ENCODE measurements at places on chromosomes 2 and 18. TPM values are rescaled to one million over a fixed set of nuclear protein-coding genes. Genes with fewer than 3 reads are reported as not detected.

- DNase-seq = no peak
These were observed 406.1 kb upstream of the MEX3C start for GRCh38 chr18:51603551-51603950.

SULT1C2 gene
- total RNA-seq = 0.29 TPM

TEKT4 gene
- not detected for total RNA-seq

DNA sequence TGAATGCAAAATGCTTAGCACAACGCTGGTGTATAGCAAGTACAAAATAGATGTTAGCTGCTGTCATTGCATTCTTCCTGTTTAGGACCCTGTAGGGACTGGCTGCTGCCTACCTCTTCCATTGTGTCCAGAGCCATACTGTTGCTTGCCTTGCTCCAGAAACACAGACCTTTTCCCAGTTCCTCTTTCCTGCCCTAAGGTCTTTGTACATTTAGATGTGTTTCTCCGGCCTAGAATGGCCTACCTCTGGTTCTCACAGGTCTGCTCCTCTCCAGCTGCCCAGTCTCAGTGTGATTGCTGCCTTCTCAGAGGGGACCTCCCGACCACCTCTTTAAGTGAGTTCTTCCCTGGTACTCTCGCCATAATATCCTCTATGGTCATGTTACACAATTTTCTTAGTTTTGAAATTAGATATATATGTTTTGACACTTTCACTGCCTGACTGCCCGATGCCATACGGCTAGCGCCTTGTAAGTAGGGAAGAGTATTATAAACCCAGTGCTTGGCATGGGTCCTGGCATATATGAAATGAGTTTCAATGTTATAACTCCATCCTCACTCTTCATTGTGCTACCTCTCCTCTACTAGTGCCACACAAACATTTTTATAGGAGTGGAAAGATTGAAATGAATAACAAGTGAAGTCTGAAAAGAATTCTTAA lies 48.3 kb downstream of the RFTN2 start:
- no peak for DNase-seq

DNA sequence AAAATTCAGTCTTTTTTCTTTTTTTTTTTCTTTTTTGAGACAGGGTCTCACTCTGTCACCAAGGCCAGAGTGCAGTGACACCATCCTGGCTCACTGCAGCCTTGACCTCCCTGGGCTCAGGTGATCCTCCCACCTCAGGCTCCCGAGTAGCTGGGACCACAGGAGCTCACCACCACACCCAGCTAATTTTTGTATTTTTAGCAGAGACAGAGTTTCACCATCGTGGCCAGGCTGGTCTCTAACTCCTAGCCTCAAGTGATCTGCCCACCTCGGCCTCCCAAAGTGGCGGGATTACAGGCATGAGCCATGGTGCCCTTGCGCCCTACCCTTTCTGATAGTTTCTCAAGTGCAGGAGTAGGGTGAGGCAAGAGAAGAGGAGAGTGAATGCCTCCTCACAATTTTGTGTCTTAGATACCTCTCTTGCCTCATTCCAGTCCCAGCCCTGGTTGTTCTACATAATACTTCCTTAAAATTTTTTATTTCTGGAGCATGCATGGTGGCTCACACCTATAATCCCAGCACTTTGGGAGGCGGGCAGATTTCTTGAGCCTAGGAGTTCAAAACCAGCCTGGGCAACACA lies 68.2 kb upstream of the CAB39 start:
- no peak for DNase-seq

GRCh38 chr2:241084856-241085444 lies 17.1 kb downstream of the MTERF4 start:
- DNase-seq = no peak
